Cardiac muscle cell (in vitro differentiated cells and primary cell): ENCODE measurements at places on chromosomes 13 and 19. TPM values are rescaled to one million over a fixed set of nuclear protein-coding genes. Genes with fewer than 3 reads are reported as not detected.

GRCh38 chr19:22052644-22053013, 345 bp downstream of the ZNF257 start:
- H3K4me3 ChIP-seq = no peak overlapping the region
- H3K4me1 ChIP-seq = no peaks in the 10 kb centered on the region
- no peak overlapping the region for H3K27ac ChIP-seq
- no peak for DNase-seq
- no peaks in the 10 kb centered on the region for H3K36me3 ChIP-seq

- DNase-seq = no peak
- no peak overlapping the region for H3K27ac ChIP-seq
Observed at GRCh38 chr13:72884101-72884500, 102.2 kb downstream of the PIBF1 start.

GRCh38 chr13:102091231-102091630, 310.6 kb downstream of the FGF14 start:
- DNase-seq = peak; percentile 1
- no peak overlapping the region for H3K4me3 ChIP-seq
- no peak overlapping the region for H3K27ac ChIP-seq
- no peaks in the 10 kb centered on the region for H3K27me3 ChIP-seq
- H3K4me1 ChIP-seq = no peaks in the 10 kb centered on the region
- H3K36me3 ChIP-seq = no peaks in the 10 kb centered on the region

Gene ZNF146
- total RNA-seq = 57.4 and 83.4 TPM in 2 replicates

GRCh38 chr13:92459306-92459705, 767.3 kb upstream of the GPC6 start:
- H3K27ac ChIP-seq = no peak overlapping the region
- H3K36me3 ChIP-seq = no peaks in the 10 kb centered on the region
- no peak overlapping the region for H3K4me3 ChIP-seq
- DNase-seq = no peak

GRCh38 chr13:72834601-72835000, 52.7 kb downstream of the PIBF1 start:
- DNase-seq = no peak
- H3K36me3 ChIP-seq = peaks cover 12% of the 10 kb centered on the region
- no peaks in the 10 kb centered on the region for H3K4me1 ChIP-seq
- H3K27me3 ChIP-seq = no peaks in the 10 kb centered on the region
- H3K4me3 ChIP-seq = no peak overlapping the region

Gene LTBP4
- 85.3 and 203 TPM in 2 replicates for total RNA-seq

DNA sequence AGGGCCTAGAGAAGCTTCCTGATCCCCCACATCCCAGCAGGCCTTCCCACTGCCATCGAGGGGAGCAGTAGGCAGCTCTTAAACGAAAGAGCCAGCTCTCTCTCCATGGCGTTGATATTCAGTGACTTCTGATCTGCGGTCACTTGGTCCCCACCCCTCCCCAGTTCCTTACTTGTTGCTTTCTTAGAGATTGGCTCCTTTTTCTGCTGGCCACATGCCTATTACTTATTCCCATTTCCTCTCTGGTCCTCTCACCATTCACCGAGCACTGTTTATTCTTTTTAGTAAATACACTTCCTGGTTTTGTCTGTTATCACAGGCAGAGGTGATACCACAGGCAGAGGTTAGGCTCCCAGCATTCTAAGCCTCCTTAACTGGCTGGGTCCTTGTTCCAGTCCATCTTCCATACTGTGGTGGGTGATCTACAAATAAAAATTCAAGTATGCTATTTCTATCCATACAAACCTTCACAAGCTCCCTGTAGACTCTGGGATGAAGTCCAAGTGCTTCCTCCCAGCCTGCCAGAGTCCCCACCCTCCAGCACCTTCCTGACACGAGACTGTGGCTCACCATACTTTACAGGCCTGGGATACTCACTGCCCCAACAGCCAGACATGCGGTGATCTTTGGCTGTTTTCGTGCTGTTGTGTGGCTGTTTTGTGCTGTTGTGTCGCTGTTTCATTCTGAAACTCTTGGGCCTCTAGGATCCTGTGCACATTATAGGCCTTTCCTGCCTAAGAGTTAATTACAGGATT, 315.9 kb downstream of the ATP8A2 start:
- H3K27me3 ChIP-seq = no peaks in the 10 kb centered on the region
- peaks cover 10% of the 10 kb centered on the region for H3K4me1 ChIP-seq
- H3K27ac ChIP-seq = no peak overlapping the region
- no peaks in the 10 kb centered on the region for H3K36me3 ChIP-seq
- no peak overlapping the region for H3K4me3 ChIP-seq

GRCh38 chr19:38134540-38135149, 89.4 kb downstream of the DPF1 start:
- no peak overlapping the region for H3K27ac ChIP-seq
- peaks cover 6% of the 10 kb centered on the region for H3K4me1 ChIP-seq
- peak; percentile 67 for DNase-seq
- no peaks in the 10 kb centered on the region for H3K27me3 ChIP-seq
- no peak overlapping the region for H3K4me3 ChIP-seq

Gene LHFPL6
- total RNA-seq = 10.0 and 10.6 TPM in 2 replicates

Gene RAB3A
- total RNA-seq = 11.3 and 13.0 TPM in 2 replicates

Gene HPN
- 12.9 and 36.2 TPM in 2 replicates for total RNA-seq

- DNase-seq = peak; percentile 70
- H3K27ac ChIP-seq = no peak overlapping the region
- H3K4me1 ChIP-seq = no peaks in the 10 kb centered on the region
- H3K4me3 ChIP-seq = no peak overlapping the region
Observed at GRCh38 chr13:73677048-73677601, 457.1 kb downstream of the KLF12 start.

DNA sequence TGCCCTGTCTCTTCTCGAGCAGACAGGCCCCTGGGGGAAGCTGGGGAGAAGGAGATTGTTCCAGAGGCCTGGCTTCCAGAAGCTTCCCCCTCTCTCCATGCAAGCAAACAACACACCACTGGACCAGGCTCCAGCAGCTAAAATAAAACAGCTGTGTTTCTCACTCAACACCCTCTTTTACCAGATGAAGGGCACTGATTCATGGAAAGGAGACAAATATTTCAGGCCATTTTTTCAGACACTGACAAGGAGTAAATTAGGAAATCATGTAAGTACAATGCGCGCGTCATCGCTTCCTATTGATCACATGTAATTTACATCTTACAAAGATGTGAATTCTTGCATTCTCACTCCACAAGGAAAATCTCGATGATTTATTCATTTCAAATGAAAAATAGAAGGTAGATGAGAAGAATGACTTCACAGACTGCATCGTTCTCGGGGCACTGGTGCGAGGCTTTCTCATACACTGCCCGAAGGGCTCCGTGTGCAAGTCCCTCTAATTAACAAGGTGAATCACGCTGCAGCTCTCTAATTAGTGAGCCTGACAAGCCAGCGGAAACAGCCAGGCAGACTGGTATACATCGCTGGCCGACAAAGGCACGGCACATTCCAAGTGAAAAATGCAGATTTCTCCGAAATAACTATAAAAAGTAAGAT, 153.6 kb downstream of the KCTD15 start:
- H3K36me3 ChIP-seq = no peaks in the 10 kb centered on the region
- H3K4me1 ChIP-seq = peaks cover 18% of the 10 kb centered on the region
- no peaks in the 10 kb centered on the region for H3K27me3 ChIP-seq
- no peak overlapping the region for H3K27ac ChIP-seq
- DNase-seq = peak; percentile 15
- H3K4me3 ChIP-seq = no peak overlapping the region

Gene CLEC17A
- not detected in 2 replicates for total RNA-seq

- no peak for DNase-seq
- H3K36me3 ChIP-seq = no peaks in the 10 kb centered on the region
- no peak overlapping the region for H3K27ac ChIP-seq
- no peak overlapping the region for H3K4me3 ChIP-seq
Observed at GRCh38 chr19:7492558-7492957, 3.7 kb upstream of the PEX11G start.

DNA sequence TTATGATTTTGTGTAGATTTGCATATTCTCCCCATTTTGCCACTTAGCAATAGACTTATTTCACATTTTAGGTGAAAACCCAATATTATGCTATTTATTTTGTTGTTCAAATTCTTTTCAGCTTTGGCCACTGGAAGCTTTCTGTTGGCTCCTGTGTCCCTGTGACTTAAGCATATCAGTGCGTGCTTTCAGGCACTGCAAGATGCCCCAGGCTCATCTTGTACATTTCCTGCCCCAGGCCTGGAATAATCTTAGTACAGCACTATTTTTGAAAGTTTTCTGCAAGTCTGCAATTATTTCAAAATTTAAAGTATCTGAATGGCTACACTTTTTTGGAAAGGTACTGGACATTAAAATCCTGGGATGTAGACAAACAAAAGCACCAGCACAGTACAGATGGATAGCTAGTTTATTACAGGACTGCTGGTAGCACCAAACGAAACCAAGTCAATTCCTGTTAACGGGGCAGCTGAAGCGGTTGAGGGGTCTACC, 3.5 kb upstream of the CCNP start:
- H3K27ac ChIP-seq = no peak overlapping the region
- H3K4me3 ChIP-seq = no peak overlapping the region
- peaks cover 11% of the 10 kb centered on the region for H3K4me1 ChIP-seq
- H3K36me3 ChIP-seq = no peaks in the 10 kb centered on the region

DNA sequence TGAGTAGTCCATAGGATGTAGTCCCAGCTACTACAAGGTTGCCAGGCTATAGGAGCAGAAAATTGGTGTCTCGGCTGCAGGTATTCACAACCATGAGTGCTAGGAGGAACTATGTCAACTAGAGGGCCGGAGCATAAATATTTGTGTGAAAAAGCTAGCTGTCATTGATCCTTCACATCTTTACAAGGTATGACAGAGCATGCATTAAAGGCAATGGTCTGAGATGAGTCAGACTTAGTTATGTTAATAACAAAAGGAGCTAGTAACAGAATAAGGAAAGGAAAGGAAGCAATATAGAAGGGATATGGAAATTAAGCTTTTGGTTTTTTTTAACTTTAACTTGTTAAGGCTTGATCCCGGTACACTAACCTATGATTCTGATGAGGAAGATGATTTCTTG, 40.9 kb upstream of the PSG9 start:
- H3K36me3 ChIP-seq = no peaks in the 10 kb centered on the region
- no peak for DNase-seq
- H3K27ac ChIP-seq = no peak overlapping the region
- H3K27me3 ChIP-seq = no peaks in the 10 kb centered on the region
- no peak overlapping the region for H3K4me3 ChIP-seq

GRCh38 chr19:40726279-40726678, 9.4 kb downstream of the ITPKC start:
- no peak for DNase-seq
- H3K4me3 ChIP-seq = no peak overlapping the region
- H3K27me3 ChIP-seq = no peaks in the 10 kb centered on the region
- H3K4me1 ChIP-seq = no peaks in the 10 kb centered on the region
- H3K27ac ChIP-seq = no peak overlapping the region

Gene PEG3
- not detected in 2 replicates for total RNA-seq

Gene ADGRE1
- not detected in 2 replicates for total RNA-seq

DNA sequence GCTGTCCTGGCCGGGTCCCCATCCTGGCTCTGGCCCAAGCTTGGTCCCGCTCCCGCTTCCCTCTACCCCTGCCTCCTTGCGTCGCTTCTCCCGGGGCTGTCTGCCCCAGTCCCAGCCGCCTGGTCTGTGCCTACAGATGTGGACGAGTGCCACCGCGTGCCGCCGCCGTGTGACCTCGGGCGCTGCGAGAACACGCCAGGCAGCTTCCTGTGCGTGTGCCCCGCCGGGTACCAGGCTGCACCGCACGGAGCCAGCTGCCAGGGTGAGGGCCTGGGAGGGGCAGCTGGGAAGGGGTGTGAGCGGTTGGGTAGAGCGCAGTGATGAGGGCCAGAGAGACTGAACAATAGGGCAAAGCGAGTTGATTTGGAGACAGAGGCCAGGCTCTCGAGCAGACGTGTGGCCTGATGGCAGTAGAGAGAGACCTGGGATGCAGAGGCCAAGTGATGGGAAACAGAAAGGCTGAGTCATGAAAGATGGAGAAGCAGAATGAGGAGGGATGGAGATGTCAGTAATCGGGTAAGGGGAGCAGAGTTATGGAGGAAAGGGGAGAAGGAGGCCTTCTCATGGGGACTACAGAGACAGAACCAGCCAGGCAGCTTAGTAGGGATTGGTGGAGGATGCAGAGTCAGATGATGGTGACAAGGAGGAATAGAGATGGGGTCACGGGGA, 9.4 kb downstream of the LTBP4 start:
- H3K27me3 ChIP-seq = no peaks in the 10 kb centered on the region
- DNase-seq = no peak
- H3K4me3 ChIP-seq = no peak overlapping the region

Gene PBX4
- total RNA-seq = 6.7 and 11.8 TPM in 2 replicates

GRCh38 chr19:51417107-51417809, at the start of gene SIGLEC10:
Gene SIGLEC10, minus strand, starts transcription at chr19:51417642. Its CDS starts 61 bp downstream, at chr19:51417581.
- H3K27me3 ChIP-seq = peaks cover 11% of the 10 kb centered on the region
- H3K36me3 ChIP-seq = no peaks in the 10 kb centered on the region
- no peak for DNase-seq
- no peaks in the 10 kb centered on the region for H3K4me1 ChIP-seq

Gene IRF3
- total RNA-seq = 137 and 145 TPM in 2 replicates
